ENCODE measurements at places on chromosomes 1 and 21.

GRCh38 chr1:57165546-57165945 is 199.7 kb upstream of the C8B start:
- DNase-seq = no peak

GRCh38 chr1:114126261-114127095 is 27.2 kb downstream of the SYT6 start:
- DNase-seq = no peak

DNA sequence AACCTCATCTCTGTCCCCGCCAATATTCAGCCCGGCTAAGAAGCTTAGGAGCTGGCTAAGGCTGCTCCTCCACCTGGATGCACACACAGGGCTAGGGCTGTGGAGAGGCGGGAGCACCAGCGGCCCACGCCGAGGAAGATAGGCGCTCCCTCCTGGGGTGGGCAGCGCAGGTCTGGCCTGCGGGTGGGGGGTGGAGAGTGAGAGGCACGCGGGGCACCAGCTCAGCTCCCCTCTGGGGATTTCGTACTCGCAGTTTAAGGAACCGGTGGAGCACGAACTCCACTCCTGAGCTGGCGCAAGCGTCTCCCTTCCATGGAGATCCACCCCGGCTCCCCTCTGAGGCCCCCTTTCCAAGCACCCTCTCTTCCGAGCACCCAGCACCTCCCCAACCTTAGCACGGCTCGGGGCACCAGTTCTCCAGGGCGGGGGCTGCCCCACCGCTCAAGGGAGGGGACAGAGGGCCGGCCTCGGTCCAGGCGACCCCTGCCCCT is 433 bp upstream of the KAZN start:
- DNase-seq = no peak

DNA sequence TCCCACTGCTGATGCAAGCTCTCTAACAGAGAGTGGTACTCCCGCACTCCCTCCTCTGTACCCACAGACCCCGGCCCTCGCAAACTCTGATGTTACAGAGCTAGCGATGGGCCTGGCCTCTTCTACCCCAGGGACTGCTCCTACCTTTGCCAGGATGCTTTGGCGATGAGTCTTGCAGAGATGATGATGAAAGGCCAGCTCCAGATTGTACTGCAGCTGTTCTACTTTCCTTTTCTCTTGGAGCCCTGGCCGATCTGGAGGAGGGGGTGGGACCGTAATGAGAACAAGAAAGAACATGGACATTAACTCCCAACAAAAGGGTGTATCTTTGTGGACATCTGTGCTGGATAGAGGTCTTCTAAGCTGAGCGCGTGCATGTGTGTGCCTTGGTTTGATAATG is 6.0 kb upstream of the LINGO4 start:
- no peak for DNase-seq

DNA sequence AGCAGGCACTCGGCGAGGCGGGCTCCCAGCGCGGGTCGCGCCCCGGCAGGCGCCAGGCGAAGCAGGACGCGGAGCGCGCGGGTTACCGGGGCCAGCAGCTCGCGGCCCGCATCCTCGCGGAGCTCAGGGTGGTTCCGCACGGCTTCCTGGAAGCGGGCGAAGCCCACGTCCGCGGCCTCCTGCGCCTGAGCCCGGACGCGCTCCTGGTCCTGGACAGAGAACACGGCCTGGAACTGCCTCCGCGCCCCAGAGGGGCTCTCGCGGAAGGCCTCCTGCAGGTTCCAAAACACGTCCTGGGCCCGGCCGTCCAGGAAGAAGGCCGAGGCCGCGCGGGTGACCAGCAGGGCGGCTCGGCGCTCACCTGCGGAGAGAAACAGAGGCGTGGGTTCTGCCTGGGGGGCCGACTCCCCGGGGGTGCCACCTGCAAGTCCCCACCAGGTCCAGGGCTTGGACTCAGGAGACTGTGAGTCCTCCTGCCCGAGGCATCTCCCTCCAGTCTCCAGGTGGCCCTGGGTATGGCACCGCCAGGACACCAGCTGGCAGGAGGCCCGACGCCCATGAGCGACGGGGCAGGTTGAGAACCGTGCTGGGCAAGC is 11.4 kb downstream of the TTC34 start:
- DNase-seq = no peak
